Adrenal gland (tissue), 19 donors: ENCODE measurements at places on chromosomes 5 and 9.

DNA sequence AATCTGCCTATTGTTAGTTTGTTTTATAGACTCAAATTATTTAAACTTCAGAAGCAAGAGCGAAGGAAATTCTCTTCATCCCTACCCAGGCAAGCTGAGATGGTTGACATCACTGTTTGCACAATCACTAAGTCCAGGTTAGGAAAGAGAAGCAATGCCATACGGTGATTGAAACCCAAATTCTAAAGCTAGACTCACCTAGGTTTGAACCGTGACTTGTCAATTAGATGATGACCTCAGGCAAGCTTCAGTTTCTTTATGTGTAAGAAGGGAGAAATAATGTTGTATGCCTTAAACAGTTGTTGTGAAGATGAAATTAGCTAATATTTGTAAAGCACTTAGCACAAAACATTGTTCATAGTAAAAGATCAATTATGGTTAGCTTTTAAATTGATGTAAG, 96.5 kb upstream of the ANKRD55 start:
- no peak for DNase-seq

DNA sequence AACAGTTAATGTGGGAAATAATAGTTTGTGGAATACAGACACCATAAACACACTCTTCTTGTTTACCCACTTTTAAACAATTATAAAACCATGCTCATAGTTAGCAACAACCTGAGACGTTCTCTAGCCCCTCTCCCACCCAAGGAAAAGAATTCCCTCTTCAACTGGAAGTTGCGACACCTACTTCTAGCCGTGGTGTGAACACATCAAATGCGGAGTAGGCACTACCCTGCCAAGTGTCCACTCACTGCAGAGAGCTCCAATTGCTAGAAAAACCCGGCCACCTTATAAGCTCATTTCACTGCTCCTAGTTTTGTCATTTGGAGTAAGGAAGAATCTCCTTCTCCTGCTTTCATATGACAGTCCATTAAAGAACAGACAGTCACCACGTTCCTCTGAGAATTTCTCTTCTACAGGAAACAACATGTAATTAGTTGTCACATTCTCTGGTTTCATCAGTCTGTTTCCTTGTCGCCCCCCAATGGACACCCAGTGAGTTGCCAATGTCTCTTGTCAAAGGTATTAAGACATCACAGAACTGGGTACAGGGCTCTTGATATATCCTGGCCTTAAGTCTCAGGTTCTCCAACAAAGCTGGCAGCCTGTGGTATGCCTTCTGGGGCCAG, 47.3 kb downstream of the PRLR start:
- peak; percentile 75 for DNase-seq

DNA sequence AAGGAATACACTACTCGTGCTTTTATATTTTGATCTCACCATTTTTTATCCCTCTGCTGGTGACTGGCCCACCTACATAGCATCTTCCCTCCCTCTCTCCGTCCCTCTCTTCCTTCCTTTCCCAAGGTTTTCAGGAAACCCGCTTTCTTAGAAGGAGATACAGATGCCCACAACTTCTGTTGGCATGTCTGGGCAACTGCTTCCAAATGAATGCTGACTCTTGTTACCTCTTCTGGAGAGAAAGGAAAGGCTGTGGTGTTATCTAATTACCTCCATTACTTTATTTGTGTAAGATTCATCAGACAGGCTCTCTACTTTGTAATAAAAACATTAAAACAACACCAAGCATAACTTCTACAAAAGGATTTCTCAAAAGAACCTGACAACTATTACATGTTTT, 20.2 kb downstream of the FANCC start:
- no peak for DNase-seq

DNA sequence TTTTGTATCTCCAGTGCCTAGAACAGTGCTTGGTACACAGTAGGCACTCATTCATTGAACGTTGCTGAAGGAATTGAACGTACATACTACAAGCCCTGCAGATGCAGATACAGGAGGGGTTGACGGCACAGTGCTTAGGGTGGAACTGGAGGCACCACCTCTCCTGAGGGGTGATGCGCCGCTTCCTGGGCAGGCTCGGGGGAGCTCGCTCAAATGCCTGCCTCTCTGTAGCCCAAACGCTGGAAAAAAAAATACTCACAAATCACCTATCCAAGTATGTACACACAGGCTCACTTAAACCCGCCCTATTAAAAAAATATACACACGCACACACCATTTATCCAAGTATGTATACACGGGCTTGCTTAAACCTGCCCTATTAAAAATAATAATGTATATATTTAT, 536 bp upstream of the COMMD10 start:
- DNase-seq: peak; percentile 21

GRCh38 chr5:140998921-140999410, 32.7 kb downstream of the PCDHAC2 start:
- DNase-seq: no peak

DNA sequence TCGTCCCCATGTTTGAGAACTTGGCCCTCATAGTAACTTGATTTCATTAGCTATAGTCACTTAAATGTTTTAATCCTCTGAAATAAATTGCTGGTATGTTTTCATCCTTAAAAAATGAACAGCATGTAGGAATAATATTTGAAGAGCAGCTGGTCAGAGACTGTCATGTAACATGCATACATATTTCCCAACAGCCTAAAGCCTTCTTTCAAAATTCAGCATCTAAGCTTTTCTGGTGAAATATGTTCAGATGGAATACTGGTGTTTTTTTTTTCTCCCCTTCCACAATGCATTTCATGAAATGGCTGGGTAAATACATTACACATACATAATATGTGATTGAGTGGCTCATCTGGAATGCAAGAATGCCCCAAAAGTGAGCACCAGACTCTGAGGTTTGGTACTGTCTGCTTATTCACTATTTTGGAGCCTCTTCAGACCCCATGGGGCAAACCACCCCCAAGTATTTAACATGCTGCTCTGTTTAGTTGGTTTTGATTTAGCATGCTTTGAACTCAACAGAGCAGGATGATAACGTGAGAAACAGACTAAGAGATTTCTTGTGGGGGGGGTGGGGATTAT, 94.0 kb downstream of the SMARCA2 start:
- no peak for DNase-seq
